ENCODE measurements at places on chromosomes 3 and 15.

DNA sequence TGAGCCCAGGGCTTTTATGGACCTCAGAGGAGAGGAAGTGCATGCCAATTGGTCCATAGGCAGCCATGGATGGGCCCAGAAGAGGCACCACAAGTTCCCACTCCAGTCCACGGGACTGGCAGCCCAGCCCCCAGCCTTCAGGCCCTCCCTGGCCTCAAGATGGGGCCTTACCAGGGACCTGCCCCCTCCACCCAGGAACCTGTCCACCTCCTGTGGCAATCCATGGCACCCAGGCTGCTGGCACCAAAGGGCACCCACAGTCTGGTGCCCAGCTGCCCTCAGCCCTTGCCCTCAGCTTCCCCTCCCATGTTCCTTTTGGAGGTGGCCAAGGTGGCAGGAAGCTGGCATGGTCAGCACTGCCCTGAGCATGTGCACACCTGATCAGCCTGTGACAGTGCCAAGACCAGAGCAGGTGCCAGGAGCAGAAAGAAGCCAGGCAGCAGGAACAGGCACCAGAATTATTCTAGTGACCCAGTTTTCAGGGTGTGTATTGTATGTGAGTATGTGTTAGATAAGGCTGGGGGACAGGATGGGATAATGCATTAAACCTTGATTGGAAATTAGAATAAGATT is 415.0 kb downstream of the NTRK3 start:
- DNase-seq, result no peak

GRCh38 chr15:60370105-60370868 is 27.5 kb downstream of the ANXA2 start:
- DNase-seq, result no peak

DNA sequence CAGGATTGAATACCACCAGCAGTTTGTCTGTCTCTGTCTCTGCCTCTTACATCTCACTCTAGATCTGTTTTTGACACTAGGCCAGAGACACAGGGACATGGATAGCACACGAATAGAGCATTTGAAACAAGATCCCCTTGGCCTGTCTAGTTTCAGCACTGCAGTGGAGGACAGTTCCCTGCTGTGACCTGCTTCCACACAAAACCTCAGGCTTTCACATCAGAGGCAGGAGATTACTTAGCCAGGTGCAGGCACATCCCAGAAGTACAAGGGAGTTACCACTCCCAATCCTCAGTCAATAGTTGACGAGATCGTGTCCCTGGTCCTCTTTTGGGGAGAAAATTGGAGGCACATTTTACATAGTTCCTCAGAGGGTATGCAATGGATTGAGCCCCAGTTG is 34.0 kb upstream of the CCK start:
- no peak for DNase-seq

DNA sequence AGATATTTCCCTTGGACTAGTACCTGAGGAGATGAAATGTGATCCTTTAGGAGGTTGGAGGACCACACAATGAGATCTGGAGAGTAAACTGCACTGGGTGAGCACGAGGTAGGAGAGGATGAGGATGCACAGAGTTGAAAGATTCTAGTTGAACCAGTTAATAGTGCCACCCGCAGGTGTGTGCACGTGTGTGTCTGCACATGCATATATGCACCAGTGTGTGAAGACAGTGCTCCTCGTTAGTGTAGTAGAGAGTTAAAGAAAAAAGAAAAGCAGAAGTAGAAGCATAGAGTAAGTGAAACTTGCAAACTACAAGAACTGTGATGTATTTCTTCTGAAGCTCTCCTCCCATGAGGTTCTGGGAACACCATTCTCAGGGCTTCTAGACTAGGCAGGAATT is 8.4 kb downstream of the MED12L start:
- no peak for DNase-seq

GRCh38 chr15:53589520-53590057 is 169.9 kb downstream of the WDR72 start:
- DNase-seq, result no peak
